Smooth muscle cell of the pulmonary artery (primary cell): ENCODE measurements at places on chromosomes 16 and 17. TPM values are rescaled to one million over a fixed set of nuclear protein-coding genes. Genes with fewer than 3 reads are reported as not detected.

Gene CHD9NB
- 2.7 and 4.4 TPM in 2 replicates for total RNA-seq

Gene MRPL38
- 23.9 and 28.4 TPM in 2 replicates for total RNA-seq

Gene P2RX5
- 0.85 and 7.1 TPM in 2 replicates for total RNA-seq

Gene CACNG5
- total RNA-seq: not detected in 2 replicates

Gene CES2
- 31.9 and 35.9 TPM in 2 replicates for total RNA-seq

Gene KCNG4
- not detected in 2 replicates for total RNA-seq

Gene ZPBP2
- total RNA-seq: not detected in 2 replicates
